ENCODE measurements at places on chromosomes 5 and 9. TPM values are rescaled to one million over a fixed set of nuclear protein-coding genes. Genes with fewer than 3 reads are reported as not detected.

FST gene
- total RNA-seq: 10.6 TPM

FBXO10 gene
- 8.4 TPM for total RNA-seq

ZCCHC9 gene
- total RNA-seq: 10.8 TPM

SPATA31A3 gene
- not detected for total RNA-seq

ELP1 gene
- 17.5 TPM for total RNA-seq

LHX2 gene
- not detected for total RNA-seq

DNA sequence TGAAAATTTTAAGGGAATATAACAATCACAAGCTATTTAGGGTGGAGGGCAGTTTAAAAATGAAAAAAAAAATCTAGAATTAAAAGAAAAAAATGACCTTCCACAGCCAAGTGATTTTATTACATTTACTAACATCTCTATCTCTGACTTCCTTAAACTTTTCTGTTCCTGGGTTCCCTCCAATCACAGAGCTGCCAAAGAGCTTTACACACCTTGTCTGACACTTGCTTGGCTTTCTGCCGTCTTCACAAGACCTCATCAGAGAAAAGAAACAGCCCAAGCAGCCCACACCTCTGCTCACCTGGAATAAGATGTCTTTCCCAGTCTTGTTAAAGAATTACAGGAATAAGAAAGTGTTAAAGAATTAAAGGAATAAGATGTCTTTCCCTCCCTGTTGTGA lies 38.9 kb downstream of the PSMB7 start:
- DNase-seq: no peak

DNA sequence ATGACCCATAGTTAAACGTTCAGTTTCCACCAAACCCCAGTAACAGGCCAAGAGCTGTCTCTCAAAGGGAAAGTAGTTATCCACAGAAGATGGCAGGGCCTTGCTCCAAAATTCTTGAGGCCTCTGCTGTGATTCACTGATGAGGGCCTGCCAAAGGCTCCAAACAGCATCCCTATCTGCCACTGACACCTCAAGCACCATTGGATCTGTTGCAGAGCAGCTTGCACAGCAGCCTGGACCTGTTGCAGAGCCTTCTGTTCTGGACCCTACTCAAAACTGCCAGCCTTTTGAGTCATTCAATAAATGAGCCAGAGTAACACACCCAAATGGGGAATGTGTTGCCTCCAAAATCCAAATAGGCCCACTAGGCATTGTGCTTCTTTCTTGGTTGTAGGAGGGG lies 741.5 kb upstream of the RGMB start:
- no peak for DNase-seq

DNA sequence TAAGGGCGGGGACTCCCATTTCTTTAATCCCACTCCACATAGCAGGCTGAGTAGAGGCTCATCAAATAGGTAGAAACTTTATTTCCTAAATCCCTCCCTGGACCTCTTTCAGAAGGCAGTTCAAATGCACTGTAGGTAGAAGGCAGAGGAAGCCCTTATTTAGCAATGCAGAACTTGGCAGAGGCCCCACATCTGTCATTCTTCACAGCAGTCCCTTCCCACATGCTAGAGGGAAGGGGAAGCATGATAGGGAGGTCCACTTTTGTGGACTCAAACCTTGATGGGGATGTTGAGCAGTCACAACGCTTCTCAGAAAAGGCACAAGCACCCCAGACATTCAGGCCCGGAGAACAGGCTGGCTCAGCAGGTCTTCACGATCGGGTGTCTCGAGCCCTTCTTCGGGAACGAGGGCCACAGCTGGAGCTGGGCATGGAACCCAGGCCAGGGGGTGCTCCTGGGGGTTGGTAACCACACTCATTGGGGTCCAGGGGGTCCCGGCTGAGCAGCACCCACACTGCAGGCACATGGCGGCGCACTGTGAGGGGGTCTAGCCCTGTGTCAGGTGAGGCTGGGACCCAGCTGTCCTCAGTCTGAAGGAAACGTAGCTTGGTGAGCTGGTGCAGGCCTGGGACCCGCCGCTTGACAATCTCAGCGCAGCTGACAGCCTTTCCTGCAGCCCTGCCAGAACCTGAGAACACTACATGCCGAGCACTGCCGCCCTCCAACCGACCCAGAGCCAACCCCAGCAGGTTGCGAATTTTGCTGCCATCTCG lies 1.3 kb downstream of the RPP25L start:
- no peak for DNase-seq

DNA sequence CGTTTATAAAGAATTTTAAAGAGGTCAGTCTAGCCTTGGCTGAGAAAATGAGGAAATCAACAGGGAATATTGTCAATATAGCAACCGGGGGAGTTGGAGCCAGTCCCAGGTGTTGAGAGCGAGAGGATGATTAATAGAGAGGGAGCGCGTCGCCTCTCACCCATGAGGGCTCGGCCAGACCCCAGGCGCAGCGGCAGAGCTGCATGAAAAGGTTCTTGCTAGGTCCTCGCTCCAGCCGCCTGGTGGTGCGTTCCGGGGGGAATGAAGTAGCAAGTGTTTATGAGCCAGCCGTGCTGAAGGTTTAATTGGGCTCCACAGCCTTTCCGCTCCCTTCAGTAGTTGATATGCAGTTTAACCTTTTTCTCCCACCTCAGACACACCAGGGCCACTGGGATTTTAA lies 167.3 kb upstream of the IRX1 start:
- no peak for DNase-seq

- DNase-seq: no peak
Observed at GRCh38 chr9:24036459-24036858, 210.4 kb upstream of the ELAVL2 start.

GRCh38 chr9:121634329-121635261 lies 16.8 kb upstream of the DAB2IP start:
- DNase-seq: no peak

DNA sequence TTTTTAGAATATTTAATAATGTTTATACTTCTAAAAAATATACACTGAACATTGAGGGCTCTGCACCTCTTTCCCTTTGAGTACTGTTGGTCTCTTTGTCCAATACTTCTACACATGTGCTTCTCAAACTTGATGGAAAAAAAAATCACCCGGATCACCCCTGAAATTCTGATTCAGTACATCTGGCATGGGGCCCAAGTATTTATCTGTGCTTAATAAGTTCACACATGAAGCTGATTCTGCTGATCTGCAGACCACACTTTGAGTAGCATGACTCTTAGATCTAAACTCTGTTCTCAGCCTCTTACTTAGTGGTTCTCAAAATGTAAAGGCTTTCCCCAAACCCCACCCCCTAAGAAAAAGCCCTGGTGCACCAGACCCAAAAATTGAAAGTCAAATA lies 12.0 kb downstream of the RUSC2 start:
- no peak for DNase-seq

- DNase-seq: peak; percentile 92
Observed at GRCh38 chr9:128244837-128245231, 31.0 kb downstream of the GOLGA2 start.

GRCh38 chr9:130137641-130138081 lies 34.5 kb upstream of the NCS1 start:
- no peak for DNase-seq

DNA sequence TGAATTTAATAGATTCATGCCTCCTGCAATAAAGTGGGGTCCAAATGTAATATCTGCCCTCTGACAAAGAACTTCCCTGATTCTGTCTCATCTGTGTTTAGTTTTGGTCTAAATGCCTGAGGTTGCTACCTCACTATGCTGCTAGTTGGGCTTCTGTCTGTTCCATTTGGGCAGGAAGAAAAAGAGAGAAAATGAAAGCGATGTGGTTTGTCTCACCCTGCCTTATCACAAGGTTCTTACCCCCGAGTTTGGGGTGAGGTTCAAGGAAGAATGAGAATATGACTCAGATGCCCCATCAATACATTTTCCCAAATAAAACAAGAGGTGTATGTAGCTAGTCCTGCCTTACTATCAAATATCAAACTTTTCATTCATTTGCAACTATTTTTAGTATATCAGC lies 132.1 kb upstream of the MTAP start:
- no peak for DNase-seq

GRCh38 chr5:850511-851006 lies at the start of gene ZDHHC11:
Gene ZDHHC11 (minus strand): TSS chr5:850986. CDS start chr5:850602, 384 bp downstream.
- peak; percentile 86 for DNase-seq

DNA sequence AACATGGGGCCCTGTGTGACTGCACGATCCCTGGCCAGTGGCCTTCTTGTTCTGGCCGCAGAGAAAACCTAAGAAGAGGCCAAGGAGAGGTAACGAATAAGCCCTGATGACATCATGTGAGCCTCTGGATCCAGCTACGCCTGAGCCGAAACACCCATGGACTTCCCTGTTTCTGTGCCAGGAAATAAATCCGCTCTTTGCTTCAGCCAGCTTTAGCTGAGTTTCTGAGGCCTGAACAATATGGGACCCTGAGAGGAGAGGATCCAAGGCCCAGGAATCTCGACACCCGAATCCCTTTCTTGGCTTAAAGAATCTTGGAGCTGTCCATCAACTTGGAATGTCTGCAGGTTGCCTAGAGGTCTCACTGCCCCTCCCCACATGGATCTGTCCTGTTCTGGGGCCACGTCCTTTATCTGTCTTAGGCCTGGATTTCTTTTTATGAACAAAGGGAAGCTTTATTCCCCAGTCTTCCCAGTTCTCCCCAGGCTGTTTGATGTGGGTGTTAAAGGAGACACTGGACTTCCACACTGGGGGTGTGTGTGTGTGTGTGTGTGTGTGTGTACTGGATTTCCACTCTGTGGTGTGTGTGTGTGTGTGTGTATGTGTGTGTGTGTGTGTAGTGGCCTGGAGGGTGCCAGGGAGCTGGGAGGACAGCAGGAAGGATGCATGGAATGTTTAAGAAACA lies 13.7 kb downstream of the IER5L start:
- no peak for DNase-seq

DNA sequence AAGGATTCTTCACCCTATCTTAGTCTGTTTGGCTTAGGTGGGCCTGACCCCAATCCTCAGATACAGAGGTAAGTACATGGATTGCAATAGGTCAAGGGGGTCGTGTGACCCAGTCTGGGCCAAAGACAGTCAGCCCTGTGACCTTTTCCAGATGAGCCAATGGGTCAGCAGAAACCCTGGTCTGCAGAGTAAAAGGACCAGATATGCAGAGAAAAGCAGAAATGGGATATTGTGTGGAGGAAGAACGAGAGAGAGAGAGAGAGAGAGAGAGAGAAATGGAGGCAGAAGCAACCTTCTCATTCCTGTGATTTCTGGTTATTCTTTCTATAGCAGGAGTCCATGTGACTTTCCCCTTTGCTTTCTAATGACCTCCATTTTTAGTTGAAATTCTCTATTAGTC lies 40.4 kb upstream of the CRB2 start:
- DNase-seq: no peak

GRCh38 chr5:173020154-173020581 lies 36.0 kb upstream of the CREBRF start:
- DNase-seq: no peak

- no peak for DNase-seq
Observed at GRCh38 chr5:148774313-148774712, 52.1 kb upstream of the ADRB2 start.

- no peak for DNase-seq
Observed at GRCh38 chr5:31471040-31471439, 60.9 kb downstream of the DROSHA start.

DNA sequence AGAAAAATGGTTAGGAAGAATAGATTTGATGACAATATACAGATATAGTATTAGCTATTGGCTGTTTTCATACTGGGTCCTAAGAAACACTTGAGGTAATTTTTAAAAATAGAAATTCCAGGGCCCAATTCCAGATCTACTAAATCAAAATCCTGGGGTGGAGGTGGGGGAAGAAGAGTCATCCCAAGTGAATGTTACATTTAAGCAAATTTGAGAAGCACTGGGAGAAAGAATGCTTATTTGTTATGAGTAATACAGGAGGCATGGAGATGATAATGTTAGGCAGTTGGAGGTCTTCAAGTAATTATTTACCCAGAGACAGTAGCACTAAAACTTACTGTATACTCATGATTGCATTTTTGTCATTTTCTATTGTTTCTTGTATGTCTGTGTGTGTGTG lies 93.0 kb upstream of the DAB2 start:
- no peak for DNase-seq

DNA sequence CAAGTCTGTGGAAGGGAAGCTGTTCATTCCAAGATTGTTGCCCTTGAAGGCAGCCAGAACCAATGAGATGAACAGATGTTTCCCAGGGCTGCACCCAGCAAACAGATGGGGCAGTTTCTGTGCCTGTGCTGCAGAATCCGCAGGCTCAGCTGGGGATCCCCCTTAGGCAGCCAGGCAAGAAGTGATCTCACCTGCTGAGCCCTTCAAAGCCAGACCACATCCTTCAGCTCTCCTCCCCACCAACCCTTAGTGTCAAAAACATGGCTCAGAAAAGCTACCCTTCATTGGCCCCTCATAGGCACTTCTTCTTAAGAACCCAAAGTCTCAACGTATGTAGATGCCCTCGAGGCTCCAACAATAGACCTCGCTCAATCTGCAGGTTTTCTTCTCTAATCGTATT lies 626.7 kb downstream of the CCDC171 start:
- no peak for DNase-seq

GRCh38 chr5:36880761-36881160 lies 4.2 kb downstream of the NIPBL start:
- no peak for DNase-seq

- DNase-seq: peak; percentile 72
Observed at GRCh38 chr5:141945511-141946051, 12.4 kb downstream of the PCDH12 start.

GRCh38 chr5:57635146-57635777 lies 152.7 kb upstream of the ACTBL2 start:
- no peak for DNase-seq

- DNase-seq: no peak
Observed at GRCh38 chr5:78750281-78750680, 101.7 kb upstream of the LHFPL2 start.

DNA sequence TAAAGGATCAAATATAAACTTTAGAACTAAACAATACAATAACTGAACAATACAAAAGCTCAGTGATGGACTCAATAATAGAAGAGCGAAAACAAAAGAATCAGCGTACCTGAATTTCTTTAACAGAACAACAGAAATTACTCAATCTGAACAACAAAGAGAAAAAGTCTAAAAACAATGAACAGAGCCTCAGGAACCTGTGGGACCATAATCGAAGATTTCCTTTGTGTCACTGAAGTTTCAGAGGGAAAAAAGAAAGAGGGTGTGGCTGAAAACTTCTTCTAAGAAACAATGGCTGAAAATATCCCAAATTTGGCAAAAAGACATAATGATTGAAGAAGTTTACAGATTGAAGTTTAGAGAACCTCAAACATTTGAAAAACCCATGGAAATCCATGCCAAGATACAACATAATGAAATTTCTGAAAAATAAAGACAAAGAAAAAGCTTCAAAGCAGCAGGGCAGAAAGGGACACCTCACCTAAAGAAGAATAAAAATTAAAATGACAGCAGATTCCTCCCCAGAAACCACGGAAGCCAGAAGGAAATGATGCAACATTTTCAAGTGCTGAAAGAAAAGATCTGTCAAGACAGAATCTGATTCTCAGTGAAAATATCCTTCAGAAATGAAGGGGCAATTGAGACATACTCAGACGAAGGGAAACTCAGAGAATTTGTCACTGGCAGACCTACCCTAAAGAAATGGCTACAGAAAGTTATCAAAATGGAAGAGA lies 288.8 kb downstream of the ARL15 start:
- DNase-seq: no peak

DNA sequence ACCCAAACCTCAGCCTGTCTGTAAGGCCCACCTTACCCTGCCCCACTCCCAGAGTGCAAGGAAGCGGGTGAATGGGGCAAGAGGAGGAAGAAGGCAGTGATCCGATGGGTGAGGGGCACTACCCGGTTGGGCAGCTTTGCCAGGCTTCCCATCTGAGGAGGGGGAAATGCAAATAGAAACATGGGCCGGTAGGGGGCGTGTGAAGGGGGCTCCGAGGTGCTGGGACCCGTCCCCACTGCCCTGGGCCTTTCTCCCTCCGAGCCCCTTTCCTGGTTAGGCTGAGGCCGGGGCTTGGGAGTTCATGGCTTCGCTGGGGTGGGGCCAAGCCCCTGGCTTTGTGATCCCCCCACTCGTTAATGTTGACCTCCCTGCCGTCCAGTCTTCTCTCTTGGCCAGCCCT lies 23.6 kb upstream of the MYORG start:
- DNase-seq: no peak
